ENCODE measurements at places on chromosomes 6 and 20.

- H3K27me3 ChIP-seq, result no peaks in the 10 kb centered on the region
- DNase-seq, result no peak
- peaks cover 31% of the 10 kb centered on the region for H3K36me3 ChIP-seq
- H3K4me3 ChIP-seq, result no peak overlapping the region
- H3K4me1 ChIP-seq, result peaks cover 5% of the 10 kb centered on the region
Observed at GRCh38 chr6:15500078-15500740, 162.6 kb downstream of the DTNBP1 start.

DNA sequence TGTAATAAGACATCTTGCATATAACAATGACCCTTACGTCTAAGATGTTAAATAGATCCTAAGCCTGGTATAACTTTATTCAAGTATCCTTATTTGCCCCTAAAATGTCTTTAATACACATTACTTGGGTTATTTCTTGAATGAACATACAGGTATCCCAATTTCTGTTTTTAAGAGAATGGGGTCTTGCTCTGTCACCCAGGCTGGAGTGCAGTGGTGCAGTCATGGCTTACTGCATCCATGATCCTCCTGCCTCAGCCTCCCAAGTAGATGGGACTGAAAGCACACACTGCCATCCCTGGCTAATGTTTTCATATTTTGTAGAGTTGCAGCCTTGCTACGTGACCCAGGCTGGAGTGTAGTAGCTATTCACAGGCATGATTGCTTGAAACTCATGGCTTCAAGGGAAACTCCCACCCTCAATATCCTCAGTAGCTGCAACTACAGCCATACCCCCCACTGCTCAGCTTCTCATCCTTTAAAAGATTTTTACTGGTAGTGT, 10.4 kb upstream of the ZNFX1 start:
- H3K4me1 ChIP-seq, result peaks cover 34% of the 10 kb centered on the region
- no peak for DNase-seq
- peaks cover 95% of the 10 kb centered on the region for H3K36me3 ChIP-seq
- no peak overlapping the region for H3K4me3 ChIP-seq
- H3K27me3 ChIP-seq, result no peaks in the 10 kb centered on the region

GRCh38 chr20:18405826-18406225, 61.0 kb downstream of the DZANK1 start:
- no peaks in the 10 kb centered on the region for H3K36me3 ChIP-seq

- DNase-seq, result no peak
- no peak overlapping the region for H3K4me3 ChIP-seq
- no peaks in the 10 kb centered on the region for H3K36me3 ChIP-seq
- H3K4me1 ChIP-seq, result no peaks in the 10 kb centered on the region
- no peaks in the 10 kb centered on the region for H3K27me3 ChIP-seq
Observed at GRCh38 chr6:117034547-117034946, 157.5 kb downstream of the RFX6 start.

- H3K36me3 ChIP-seq, result no peaks in the 10 kb centered on the region
- no peak overlapping the region for H3K4me3 ChIP-seq
- peaks cover 13% of the 10 kb centered on the region for H3K4me1 ChIP-seq
Observed at GRCh38 chr6:38445336-38445735, 194.4 kb downstream of the BTBD9 start.

DNA sequence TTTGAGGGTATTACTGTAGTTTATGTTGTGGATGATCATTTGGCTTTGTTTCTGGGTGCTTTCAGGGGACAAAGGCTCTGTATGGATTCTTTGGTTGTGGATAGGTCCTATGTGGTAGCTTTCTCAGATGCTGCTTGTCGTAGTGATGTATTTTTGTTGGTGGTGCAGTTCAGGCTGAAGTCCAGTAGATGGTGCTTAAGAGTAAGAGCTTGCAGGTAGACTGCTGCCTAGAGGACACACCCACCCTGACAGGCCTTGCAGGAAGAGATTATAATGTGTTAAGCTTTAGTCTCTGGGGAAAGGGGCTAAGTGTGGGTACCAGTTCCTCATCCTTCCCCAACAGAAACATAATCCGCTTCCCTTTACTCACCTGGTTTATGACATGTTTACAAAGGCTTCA, 62.6 kb upstream of the ADGRB3 start:
- H3K27me3 ChIP-seq, result no peaks in the 10 kb centered on the region
- no peaks in the 10 kb centered on the region for H3K4me1 ChIP-seq
- no peak overlapping the region for H3K27ac ChIP-seq
- DNase-seq, result no peak
- H3K36me3 ChIP-seq, result no peaks in the 10 kb centered on the region
- no peak overlapping the region for H3K4me3 ChIP-seq

- H3K27me3 ChIP-seq, result peaks cover 9% of the 10 kb centered on the region
- H3K4me3 ChIP-seq, result no peak overlapping the region
- DNase-seq, result no peak
- H3K4me1 ChIP-seq, result peaks cover 11% of the 10 kb centered on the region
- no peak overlapping the region for H3K27ac ChIP-seq
- H3K36me3 ChIP-seq, result no peaks in the 10 kb centered on the region
Observed at GRCh38 chr6:12525276-12525675, 191.3 kb upstream of the PHACTR1 start.

DNA sequence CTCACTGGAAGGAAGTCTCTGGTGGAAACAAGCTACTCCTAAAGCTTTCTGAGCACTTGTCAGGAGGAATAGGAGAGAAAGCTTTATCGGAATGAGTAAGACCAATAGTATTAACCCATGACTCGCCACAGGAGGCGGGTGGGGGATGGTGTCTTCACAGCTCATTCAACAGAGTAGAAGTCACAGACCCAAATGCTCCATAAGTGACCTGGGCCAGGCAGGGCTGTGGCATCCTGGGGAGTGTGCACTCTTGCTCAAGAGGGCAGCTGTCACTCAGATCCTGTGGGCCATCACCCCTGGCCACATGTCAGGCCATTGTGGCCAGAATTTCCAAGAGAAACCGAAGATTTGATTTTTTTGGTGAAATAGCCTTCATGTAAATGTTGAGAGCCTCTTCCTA, 116.0 kb downstream of the SYCP2 start:
- H3K27ac ChIP-seq, result no peak overlapping the region
- no peaks in the 10 kb centered on the region for H3K4me1 ChIP-seq

DNA sequence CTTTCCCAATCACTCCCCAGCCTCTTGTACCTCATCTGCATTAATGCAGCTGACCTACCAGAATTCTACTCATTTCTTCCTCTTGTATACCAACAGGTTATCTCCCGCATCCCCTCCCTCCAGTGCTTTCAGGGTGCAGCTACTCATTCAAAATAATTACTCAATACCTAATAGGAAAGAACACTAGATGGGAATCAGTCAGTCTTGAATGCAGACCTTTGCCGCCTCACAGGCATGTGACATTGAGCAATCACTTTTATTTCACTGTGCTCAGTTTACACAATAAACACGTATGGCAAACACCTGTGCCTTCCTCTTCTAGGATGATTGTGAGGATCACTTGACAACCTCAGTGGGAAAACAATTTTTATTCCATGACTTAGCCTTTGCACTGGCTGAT, 13.3 kb downstream of the ZSCAN31 start:
- H3K4me3 ChIP-seq, result no peak overlapping the region
- H3K27ac ChIP-seq, result no peak overlapping the region
- peaks cover 3% of the 10 kb centered on the region for H3K27me3 ChIP-seq
- no peaks in the 10 kb centered on the region for H3K4me1 ChIP-seq
- H3K36me3 ChIP-seq, result peaks cover 12% of the 10 kb centered on the region

GRCh38 chr6:1481286-1481685, 91.9 kb downstream of the FOXF2 start:
- H3K27me3 ChIP-seq, result peaks cover 5% of the 10 kb centered on the region
- no peaks in the 10 kb centered on the region for H3K36me3 ChIP-seq
- H3K4me3 ChIP-seq, result no peak overlapping the region
- no peak for DNase-seq
- no peaks in the 10 kb centered on the region for H3K4me1 ChIP-seq

DNA sequence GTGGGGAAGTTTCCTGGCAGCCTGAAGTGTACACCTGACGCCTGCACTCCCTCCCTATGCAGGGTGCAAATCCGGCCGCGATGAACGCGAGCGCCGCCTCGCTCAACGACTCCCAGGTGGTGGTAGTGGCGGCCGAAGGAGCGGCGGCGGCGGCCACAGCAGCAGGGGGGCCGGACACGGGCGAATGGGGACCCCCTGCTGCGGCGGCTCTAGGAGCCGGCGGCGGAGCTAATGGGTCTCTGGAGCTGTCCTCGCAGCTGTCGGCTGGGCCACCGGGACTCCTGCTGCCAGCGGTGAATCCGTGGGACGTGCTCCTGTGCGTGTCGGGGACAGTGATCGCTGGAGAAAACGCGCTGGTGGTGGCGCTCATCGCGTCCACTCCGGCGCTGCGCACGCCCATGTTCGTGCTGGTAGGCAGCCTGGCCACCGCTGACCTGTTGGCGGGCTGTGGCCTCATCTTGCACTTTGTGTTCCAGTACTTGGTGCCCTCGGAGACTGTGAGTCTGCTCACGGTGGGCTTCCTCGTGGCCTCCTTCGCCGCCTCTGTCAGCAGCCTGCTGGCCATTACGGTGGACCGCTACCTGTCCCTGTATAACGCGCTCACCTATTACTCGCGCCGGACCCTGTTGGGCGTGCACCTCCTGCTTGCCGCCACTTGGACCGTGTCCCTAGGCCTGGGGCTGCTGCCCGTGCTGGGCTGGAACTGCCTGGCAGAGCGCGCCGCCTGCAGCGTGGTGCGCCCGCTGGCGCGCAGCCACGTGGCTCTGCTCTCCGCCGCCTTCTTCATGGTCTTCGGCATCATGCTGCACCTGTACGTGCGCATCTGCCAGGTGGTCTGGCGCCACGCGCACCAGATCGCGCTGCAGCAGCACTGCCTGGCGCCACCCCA, 1.2 kb downstream of the GPR6 start:
- no peaks in the 10 kb centered on the region for H3K4me1 ChIP-seq
- no peak overlapping the region for H3K27ac ChIP-seq
- DNase-seq, result no peak
- H3K27me3 ChIP-seq, result peaks cover 21% of the 10 kb centered on the region
- no peak overlapping the region for H3K4me3 ChIP-seq

- peaks cover 2% of the 10 kb centered on the region for H3K4me1 ChIP-seq
- DNase-seq, result no peak
- H3K4me3 ChIP-seq, result no peak overlapping the region
- no peaks in the 10 kb centered on the region for H3K36me3 ChIP-seq
- no peak overlapping the region for H3K27ac ChIP-seq
Observed at GRCh38 chr20:5870568-5870981, 79.8 kb downstream of the TRMT6 start.

DNA sequence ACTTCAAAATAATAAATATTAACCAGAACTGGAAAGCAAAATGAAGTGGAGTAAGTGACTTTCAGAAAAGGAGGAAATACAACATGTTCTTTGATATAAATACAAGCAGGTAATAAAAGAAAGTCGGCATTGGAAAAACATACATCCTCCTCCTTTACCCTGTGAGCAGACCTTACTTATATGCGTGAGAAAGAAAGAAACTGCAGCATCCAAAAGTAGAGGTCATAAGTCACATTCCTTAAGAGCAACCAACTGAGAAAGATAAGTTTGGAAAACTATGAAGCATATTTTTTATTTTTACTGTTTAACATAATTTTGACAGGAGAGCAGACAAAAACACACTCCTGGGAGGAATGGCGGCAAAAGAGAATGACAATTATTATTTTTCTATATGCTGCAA, 155.5 kb downstream of the HACE1 start:
- no peaks in the 10 kb centered on the region for H3K27me3 ChIP-seq
- H3K27ac ChIP-seq, result no peak overlapping the region
- peak overlapping the region; percentile 62 for H3K4me3 ChIP-seq
- peaks cover 15% of the 10 kb centered on the region for H3K36me3 ChIP-seq
- H3K4me1 ChIP-seq, result peaks cover 42% of the 10 kb centered on the region
- DNase-seq, result no peak

DNA sequence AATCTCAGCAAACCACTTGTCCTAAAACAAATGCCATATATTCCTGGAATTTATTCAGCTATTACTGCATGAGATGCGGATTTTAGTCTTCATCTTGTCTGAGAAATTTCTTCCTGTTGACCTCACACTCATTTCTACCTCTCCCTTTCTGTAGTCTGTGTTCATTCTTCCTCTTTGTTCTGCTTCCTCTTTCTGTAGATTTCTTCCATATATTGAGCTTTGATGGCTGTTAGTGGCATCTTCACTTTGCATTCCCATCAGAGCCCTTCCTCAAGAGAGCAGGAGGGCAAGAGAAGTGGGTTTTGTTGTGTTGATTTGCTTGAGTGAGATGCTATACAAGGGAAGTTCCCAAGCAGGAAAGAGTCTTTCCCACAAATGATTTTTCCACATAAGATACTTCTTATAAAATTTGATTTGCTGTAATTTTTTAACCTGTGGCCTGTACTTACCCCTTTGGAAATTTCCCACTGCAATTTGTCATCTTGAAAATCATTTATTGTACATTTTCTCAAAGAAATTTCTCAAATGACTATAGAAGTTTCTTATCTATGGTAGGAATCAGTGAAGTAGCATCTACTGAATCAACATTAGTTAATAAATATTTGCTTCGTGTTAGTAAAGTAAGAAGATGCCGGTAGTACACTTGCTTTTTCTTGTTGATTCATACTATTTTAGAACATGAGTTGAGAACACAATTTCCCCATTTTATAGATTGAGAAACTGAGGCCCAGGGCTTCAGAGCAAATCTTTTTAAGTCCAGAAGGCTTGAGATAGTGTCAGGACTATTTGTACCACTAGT, 43.8 kb downstream of the MAP3K4 start:
- H3K4me3 ChIP-seq, result no peak overlapping the region
- DNase-seq, result no peak
- H3K4me1 ChIP-seq, result peaks cover 3% of the 10 kb centered on the region
- no peaks in the 10 kb centered on the region for H3K27me3 ChIP-seq

GRCh38 chr6:32982702-32983492, 14.5 kb downstream of the BRD2 start:
- no peak for DNase-seq
- peak overlapping the region; percentile 27 for H3K27ac ChIP-seq
- no peak overlapping the region for H3K4me3 ChIP-seq
- H3K4me1 ChIP-seq, result peaks cover 17% of the 10 kb centered on the region
- H3K27me3 ChIP-seq, result no peaks in the 10 kb centered on the region
- peaks cover 44% of the 10 kb centered on the region for H3K36me3 ChIP-seq

GRCh38 chr20:62500237-62500864, 24.6 kb upstream of the GATA5 start:
- H3K27ac ChIP-seq, result peak overlapping the region; percentile 79
- peak; percentile 69 for DNase-seq
- H3K27me3 ChIP-seq, result no peaks in the 10 kb centered on the region

GRCh38 chr6:77123527-77123926, 339.8 kb downstream of the HTR1B start:
- DNase-seq, result no peak
- no peaks in the 10 kb centered on the region for H3K4me1 ChIP-seq
- no peak overlapping the region for H3K27ac ChIP-seq
- no peaks in the 10 kb centered on the region for H3K27me3 ChIP-seq

DNA sequence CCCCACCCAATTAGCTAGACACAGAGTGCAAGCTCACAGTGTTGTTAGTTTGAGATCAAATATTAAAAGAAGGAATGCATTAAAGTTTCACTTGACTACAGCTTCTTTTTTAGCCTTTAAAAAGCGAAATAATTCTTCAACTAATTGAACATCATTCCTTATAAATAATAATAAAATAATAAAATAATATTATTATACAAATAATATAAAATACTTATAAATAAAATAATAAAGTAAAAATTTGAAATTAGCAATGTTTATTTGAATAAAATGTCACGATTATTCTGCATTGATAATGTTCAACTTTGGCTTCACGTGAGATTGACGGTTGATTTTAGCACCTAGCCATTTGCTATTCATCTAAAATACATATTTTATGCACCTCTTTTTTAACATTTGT, 819.3 kb downstream of the FRK start:
- H3K4me1 ChIP-seq, result no peaks in the 10 kb centered on the region
- DNase-seq, result no peak
- no peaks in the 10 kb centered on the region for H3K27me3 ChIP-seq
- no peaks in the 10 kb centered on the region for H3K36me3 ChIP-seq
- H3K27ac ChIP-seq, result no peak overlapping the region

GRCh38 chr6:75874224-75874623, 125.2 kb downstream of the MYO6 start:
- H3K4me1 ChIP-seq, result no peaks in the 10 kb centered on the region
- H3K36me3 ChIP-seq, result no peaks in the 10 kb centered on the region
- no peak for DNase-seq
- no peak overlapping the region for H3K27ac ChIP-seq
- no peaks in the 10 kb centered on the region for H3K27me3 ChIP-seq
